ENCODE measurements at places on chromosomes 5 and 9.

GRCh38 chr9:124884376-124884775 is 22.4 kb downstream of the ARPC5L start:
- DNase-seq = no peak

DNA sequence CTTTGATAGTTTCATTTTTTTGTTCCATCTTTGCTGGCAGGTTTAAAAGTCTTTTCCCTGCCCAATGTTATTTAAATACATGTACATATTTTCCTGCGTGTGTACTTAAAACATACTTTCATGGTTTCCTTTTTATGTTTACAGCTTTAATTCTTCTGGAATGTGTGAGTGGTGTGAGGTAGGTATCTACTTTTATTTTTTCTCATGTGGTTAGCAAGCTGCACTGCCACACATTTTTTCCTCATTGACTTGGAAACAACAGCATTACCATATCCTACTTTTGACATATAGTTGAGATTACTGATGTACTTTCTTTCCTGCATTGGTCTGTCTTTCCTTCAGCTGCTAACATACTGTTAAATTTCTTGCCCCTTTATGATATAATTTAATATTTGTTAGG is 51.4 kb upstream of the COL15A1 start:
- no peak for DNase-seq

- no peak for DNase-seq
These were observed 9.6 kb downstream of the HMCN2 start for GRCh38 chr9:130275156-130275555.

DNA sequence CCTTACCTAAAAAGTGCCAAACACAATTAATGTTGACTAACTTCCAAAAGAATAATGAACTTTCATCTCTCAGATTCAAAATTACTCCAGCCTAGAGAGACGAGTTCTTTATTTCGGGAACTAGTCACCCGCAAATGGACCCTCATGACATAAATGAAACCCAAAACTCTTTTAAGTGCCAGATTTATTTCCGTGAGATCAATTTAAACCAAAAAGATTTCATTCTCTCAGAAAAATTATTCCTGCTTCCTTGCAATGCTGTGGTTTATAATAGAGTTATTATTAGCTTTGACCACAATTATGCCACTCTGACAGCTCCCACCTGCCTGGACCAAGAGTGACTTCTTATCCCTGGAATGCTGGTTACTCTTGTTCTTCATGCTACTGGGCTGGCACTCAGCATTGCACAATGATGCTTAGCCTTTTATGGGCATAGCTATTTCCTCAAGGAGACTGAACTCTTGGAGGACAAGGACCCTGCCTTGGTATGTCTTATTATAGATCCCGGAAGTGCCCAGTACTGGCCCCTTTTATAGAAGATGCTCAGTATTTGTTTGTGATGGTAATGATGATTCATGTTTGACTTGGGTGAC is 183.5 kb downstream of the SNX18 start:
- DNase-seq = no peak

- no peak for DNase-seq
These were observed 60.2 kb downstream of the WNK2 start for GRCh38 chr9:93244101-93244500.

GRCh38 chr5:33422191-33422590 is 18.6 kb upstream of the TARS1 start:
- no peak for DNase-seq

GRCh38 chr5:121962958-121963357 is 1.2 kb downstream of the SRFBP1 start:
- DNase-seq = no peak

- DNase-seq = peak; percentile 80
These were observed 424 bp downstream of the HNRNPA0 start for GRCh38 chr5:137753691-137754187.

GRCh38 chr5:36878392-36879082 is 2.0 kb downstream of the NIPBL start:
- DNase-seq = no peak

DNA sequence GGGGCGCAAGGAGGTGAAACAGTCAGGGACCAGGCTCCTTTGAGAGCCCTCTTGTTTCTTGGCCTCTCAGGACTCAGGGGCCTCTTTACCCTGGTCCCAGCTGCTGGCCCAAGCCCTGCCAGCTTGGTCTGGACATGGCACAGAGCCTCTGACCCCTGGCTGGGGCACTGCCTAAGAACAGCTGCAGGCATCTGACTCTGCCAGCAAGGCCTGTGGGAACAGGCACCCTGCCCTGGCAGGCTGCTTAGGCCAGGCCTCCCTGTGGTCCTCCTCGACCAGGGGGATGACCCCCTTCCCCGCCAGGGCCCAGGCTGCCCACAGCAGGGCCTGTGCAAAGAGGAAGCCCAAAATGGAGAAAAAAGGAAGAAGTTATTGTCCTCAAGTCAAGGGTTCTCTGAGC is 25.5 kb downstream of the OLFML2A start:
- no peak for DNase-seq

DNA sequence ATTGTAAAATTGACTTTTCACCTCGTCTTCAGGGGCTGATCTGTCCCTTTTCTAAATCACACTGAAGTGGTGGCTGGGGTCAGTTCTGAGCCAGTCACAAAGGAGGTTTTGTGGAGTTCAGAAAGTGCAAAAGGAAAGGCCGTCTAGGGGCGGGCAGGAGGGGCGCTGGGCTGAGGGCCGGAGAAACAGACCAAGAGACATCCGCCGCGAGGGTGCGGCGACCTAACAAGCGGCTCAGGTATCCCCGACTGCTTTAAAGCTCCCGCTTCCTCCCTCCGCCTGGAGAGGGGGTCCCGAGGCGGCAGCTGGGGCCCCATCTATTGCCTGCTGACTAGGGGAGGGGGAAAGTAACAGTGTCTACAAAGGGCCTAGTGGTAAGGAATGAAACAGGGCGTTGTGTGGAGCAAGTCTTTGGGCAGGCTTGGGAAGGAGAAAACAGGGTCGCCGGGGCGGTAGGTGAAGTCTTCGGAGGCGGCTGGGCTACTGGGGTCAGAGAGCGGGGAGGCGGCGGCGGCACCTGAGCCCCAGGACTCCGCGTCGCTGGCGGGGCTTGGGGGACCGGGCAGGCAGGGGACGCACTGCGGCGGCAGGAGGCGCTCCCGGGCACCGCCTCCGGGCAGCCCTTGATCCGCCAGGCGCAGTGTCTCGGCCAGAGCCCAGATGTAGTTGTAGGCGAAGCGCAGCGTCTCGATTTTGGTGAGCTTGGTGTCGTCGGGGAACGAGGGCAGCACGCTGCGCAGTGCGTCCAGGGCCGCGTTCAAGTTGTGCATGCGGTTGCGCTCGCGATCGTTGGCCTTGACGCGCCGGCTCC is 950 bp downstream of the NEUROG1 start:
- no peak for DNase-seq

DNA sequence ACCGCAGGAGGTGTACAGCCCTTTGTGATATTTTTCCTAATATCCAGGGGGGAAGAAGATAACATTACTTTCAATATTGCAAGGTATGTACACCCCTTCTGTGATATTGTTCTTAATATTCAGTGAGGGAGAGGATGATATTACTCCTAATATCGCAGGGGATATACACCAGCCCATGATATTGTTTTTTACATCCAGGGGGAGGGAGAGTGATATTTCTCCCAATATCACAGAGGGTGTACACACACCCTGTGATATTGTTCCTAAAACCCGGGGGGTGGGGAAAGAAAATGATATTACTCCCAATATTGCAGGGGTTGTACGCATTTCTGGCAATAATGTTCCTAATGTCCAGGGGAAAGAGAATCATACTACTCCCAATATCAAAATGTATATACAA is 58.0 kb upstream of the SLC25A48 start:
- DNase-seq = no peak

GRCh38 chr5:3194684-3195083 is 400.9 kb upstream of the IRX1 start:
- DNase-seq = no peak

GRCh38 chr5:6632324-6632887 is 438 bp downstream of the NSUN2 start:
- peak; percentile 4 for DNase-seq

- no peak for DNase-seq
These were observed 197.8 kb downstream of the ANXA1 start for GRCh38 chr9:73349476-73349875.

DNA sequence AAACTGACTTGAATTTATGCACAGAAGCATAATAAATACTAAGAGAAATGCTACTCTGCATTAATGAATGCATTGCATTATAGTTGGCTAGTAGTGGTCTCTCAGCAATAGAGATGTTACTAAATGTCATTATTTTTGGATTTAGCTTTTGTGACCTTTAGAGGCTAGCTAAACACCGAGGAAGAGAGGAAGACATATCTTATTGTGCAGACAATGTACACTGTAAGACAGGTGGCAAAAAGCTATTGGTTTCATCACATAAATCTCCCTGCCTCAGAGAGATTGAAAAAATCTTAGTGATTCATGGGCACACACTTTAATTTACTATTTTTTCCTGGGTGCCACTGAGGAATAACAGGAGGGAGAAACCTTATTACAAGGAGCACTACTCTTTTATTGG is 435.9 kb downstream of the TMEM232 start:
- no peak for DNase-seq

GRCh38 chr5:123107343-123108244 is 18.6 kb downstream of the PRDM6 start:
- DNase-seq = no peak

- DNase-seq = no peak
These were observed 229.2 kb upstream of the MAP3K1 start for GRCh38 chr5:56585999-56586691.

GRCh38 chr5:53200306-53200705 is 90.7 kb upstream of the MOCS2 start:
- DNase-seq = no peak

DNA sequence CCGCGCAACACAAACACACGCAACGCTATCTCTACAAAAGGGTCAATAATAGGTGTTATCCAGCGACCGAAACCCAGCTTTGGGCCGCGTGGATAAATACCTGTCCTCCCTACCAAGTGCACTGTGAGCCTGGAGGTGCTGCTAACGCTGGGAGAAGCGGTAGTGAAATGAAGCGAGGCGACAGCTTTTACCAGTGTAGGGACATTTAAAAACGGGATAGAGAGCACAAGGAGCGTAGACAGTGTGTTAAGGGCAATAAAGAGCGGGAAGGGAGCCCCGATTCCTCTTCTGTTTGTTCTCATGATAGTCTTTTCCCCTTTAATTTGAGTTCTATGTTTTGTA is 421 bp upstream of the DEPDC1B start:
- peak; percentile 8 for DNase-seq

- DNase-seq = peak; percentile 81
These were observed 34.4 kb upstream of the SLC6A3 start for GRCh38 chr5:1479581-1480188.

GRCh38 chr9:70093944-70094343 is 50.3 kb downstream of the MAMDC2 start:
- DNase-seq = no peak

GRCh38 chr9:135544981-135545635 is 818 bp upstream of the OBP2A start:
- no peak for DNase-seq

DNA sequence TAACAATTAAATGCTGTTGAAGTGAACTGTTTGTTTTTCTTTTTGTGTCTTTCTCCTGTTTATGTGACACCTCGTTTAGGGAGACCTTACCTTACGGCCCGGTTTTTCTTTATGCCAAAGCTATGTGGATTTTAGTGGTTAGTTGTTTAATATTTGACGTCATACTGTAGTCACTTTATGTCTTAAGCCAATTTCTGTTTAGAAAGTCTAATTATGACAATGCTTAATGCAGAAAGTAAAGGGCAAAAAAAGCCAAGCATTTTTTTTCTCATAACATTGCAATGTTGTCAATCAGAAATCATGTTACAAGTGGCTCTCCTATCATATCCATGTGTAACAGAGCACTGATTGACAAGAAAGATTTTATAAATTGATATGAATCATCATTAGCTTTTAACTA is 442.5 kb upstream of the ARRDC3 start:
- no peak for DNase-seq

- no peak for DNase-seq
These were observed 113.2 kb downstream of the TLE4 start for GRCh38 chr9:79684711-79685575.

DNA sequence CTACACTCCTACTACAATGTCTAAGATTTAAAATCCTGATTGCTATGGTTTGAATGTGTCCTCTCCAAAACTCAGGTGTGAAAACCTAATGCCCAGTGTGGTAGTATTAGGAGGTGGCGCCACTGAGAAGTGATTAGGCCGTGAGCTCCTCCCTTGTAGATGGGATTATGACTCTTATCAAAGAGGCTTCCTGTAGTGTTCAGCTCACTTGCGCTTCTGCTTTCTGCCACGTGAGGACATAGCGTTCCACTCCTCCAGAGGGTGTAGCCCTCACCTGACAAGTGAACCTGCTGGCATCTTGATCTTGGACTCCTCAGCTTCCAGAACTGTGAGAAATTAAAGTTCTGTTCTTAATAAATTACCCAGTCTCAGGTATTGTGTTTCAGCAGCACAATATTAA is 33.0 kb upstream of the WHRN start:
- DNase-seq = no peak

- peak; percentile 2 for DNase-seq
These were observed 7.6 kb upstream of the IRF1 start for GRCh38 chr5:132498152-132498551.

DNA sequence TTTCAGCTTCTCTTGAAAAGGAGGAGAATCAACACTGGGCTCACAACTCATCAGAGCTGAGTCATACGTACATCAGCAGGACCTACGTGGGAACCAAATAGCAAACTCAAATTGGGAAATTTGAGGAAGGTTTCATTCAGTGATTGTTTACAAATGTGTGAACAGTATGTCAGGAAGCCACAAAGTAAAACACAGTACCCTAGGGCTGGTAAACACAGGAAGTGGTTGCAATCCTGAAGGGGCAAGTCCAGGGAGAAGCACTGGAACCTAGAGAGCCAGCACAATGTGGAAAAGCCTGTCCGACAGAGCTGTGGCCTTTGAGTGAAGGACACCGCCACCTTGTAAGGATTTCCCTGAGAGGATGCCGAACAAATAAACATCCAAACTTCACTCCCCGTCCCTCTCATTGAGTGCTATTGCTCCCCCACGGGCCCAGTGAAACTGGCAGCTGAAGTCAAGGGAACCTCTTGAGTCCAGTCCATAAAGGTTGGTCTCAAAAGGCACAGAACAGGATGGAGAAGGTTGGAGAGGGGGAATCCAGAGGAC is 26.7 kb upstream of the RICTOR start:
- DNase-seq = no peak

DNA sequence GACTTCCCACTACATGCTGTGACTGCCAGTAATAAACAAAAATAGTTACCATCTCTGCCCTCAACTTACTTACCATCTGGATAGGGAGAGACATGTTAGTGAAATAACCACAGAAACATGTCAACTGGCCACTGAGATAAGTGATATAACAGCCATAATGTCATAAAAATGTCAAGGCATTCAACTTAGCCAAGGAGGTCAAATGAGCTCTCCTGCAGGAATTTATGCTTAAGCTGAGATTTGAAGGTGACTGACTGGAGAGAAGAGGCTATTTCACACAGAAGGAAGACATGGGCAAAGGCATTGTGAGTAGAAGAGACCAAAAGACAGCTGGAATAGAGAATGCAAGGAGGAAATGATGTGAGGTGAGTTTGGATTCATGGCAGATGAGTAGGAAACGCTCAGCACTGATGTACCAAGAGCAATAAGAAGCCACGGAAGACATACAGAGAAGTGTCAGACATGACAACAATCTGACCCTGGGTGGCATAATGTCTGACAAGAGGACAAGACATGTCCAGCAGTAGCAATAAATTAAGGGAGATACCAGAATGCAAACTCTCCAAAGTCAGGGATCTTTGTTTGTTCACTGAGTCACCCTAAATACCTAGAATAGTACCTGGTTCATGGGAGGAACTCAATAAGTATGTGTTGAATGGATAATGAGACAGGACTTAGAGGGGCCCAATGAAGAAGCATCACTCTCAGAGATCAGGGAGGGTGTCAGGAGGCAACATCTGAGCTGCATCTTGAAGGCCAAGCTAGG is 318.8 kb downstream of the ACTL7B start:
- no peak for DNase-seq

GRCh38 chr9:20593105-20593504 is 29.2 kb downstream of the MLLT3 start:
- no peak for DNase-seq

Data from posterior cingulate gyrus (tissue), 11 donors.